Neural progenitor cell (in vitro differentiated cells): ENCODE measurements at places on chromosomes 2 and 18. TPM values are rescaled to one million over a fixed set of nuclear protein-coding genes. Genes with fewer than 3 reads are reported as not detected.

KIF5C gene
- 53.0 and 63.1 TPM in 2 replicates for total RNA-seq

PLEKHH2 gene
- 7.9 and 11.2 TPM in 2 replicates for total RNA-seq

FAP gene
- not detected in 2 replicates for total RNA-seq

GAL3ST2 gene
- total RNA-seq: 0.09 TPM in 1 of 2 replicates, not detected in the other

TUBA3E gene
- not detected in 2 replicates for total RNA-seq

EMILIN1 gene
- 0.15 and 5.1 TPM in 2 replicates for total RNA-seq

CCDC148 gene
- 4.2 and 9.3 TPM in 2 replicates for total RNA-seq

M1AP gene
- total RNA-seq: 0.75 and 3.7 TPM in 2 replicates

IL36G gene
- 0.59 and 1.3 TPM in 2 replicates for total RNA-seq

ALPP gene
- total RNA-seq: not detected in 2 replicates

TSPYL6 gene
- total RNA-seq: not detected in 2 replicates

UGT1A3 gene
- not detected in 2 replicates for total RNA-seq

DNA sequence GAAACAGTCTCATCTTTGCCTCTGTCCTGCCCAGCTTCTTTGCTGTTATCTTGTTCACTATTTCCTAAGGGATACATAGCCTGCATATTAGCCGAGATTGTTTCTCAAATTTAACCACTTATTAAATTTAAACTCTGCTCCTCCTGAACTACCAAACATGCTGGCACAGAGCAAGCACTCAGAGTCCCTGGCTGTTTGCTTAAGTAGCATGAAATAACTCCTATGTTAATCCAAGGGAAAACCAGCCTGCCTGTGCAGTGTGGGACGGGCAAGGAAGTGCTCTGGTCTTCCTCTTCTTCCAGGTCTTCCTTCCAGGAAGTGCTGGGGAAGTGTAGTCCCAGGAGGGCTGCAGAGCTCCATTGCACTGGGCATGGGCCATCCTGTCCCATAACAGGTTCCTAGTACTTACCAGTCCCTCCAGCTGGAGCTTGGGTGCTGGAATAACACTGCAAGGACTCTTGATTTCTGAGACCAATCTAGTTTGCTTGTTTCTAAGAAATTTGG lies 95.9 kb upstream of the IL1R2 start:
- no peak for DNase-seq
- no peaks in the 10 kb centered on the region for H3K27me3 ChIP-seq
- no peak overlapping the region for H3K27ac ChIP-seq

DNA sequence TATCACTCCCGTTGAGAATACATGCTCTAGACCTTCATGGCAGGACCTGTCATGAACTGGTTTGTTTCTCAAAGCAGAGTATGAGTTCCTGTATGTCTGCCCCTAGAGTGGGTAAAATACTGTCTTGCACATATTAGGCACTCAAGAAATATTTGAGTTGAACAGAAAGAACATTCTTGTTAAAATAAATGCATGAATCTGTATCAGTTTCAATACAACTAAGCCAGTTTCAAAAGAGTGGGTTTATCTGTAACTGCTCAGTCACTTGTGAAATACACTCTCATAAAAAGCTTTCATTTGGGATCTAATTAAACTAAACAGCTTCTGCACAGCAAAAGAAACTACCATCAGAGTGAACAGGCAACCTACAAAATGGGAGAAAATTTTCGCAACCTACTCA lies 69.2 kb downstream of the RFTN2 start:
- H3K4me1 ChIP-seq: no peaks in the 10 kb centered on the region
- H3K27me3 ChIP-seq: no peaks in the 10 kb centered on the region
- no peak for DNase-seq
- H3K4me3 ChIP-seq: no peak overlapping the region
- no peak overlapping the region for H3K27ac ChIP-seq
- no peaks in the 10 kb centered on the region for H3K36me3 ChIP-seq

- no peaks in the 10 kb centered on the region for H3K36me3 ChIP-seq
- H3K27ac ChIP-seq: no peak overlapping the region
- no peaks in the 10 kb centered on the region for H3K27me3 ChIP-seq
Measured at GRCh38 chr18:78699499-78699898, 280.1 kb upstream of the SALL3 start.

DNA sequence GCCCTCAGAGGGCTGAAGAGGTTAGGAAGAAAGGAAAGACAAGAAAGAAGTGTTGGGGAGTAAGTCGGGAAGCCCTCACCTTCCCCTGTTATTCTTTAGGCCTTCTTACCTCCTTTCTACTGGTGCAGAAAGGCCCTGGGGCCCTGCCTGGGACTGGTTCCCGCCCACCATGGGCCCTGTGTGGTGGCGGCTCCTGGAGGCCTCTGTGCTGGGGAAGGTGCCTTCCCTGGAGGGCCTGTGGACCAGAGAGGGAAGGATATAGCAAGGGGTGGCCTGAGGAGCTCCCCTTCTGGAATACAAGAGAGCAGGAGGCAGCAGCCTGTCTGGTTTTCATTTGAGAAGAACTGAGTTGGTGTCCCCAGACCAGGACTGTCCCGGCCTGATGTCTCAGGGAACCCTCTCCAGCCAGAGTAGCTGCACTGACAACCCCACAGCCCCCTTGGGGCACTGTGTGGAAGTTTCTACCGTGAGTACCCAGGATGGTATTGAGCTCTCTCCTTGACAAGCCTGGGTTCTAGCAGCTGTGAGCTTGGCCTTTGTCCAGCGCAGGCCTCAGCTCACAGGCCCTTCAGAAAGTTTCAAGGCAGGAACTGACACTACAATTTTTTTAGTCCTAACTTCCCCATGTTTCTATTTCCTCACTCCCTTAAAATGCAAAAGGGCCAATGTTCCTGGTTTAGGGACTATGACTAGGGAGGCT lies 47.1 kb downstream of the EFR3B start:
- peak; percentile 17 for DNase-seq
- no peak overlapping the region for H3K4me3 ChIP-seq
- peaks cover 36% of the 10 kb centered on the region for H3K4me1 ChIP-seq
- H3K27ac ChIP-seq: peak overlapping the region; percentile 75
- H3K27me3 ChIP-seq: no peaks in the 10 kb centered on the region

DNA sequence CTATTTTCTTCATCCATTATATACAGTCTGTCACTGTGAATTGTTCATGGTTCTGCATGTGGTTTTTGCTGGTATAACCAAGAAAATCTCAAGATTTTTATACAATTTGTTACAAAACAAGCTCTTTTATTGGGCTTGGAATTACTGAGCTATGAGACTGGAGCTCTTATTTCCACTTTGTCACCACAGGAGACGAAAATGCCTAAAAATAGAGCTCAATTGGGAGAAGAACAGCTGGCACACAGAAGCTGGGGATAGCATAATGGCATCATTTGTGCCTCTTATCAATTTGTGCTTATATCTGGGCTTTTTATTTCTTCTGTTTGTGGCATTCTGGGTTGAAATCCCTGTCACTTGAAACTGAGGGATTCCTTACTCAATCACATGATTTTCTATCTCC lies 219.1 kb downstream of the CALCRL start:
- H3K36me3 ChIP-seq: no peaks in the 10 kb centered on the region
- no peak overlapping the region for H3K27ac ChIP-seq
- H3K4me3 ChIP-seq: no peak overlapping the region
- no peaks in the 10 kb centered on the region for H3K4me1 ChIP-seq

DNA sequence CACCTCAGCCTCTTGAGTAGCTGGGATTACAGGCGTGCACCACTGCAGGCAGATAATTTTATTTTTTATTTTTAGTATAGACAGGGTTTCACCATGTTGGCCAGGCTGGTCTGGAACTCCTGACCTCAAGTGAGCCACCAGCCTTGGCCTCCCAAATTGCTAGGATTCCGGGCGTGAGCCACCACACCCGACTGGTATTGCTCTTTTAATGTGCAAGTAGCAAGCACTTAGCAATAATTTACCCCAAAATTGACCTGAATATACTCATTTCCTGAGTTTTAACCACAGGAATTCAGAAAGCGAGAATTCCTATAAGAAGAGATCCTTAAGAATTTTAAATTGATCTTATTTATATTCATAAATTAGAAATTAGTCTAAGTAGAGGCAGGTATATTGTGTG lies 169.1 kb downstream of the CDH2 start:
- no peak for DNase-seq
- no peak overlapping the region for H3K4me3 ChIP-seq
- peaks cover 16% of the 10 kb centered on the region for H3K4me1 ChIP-seq

DNA sequence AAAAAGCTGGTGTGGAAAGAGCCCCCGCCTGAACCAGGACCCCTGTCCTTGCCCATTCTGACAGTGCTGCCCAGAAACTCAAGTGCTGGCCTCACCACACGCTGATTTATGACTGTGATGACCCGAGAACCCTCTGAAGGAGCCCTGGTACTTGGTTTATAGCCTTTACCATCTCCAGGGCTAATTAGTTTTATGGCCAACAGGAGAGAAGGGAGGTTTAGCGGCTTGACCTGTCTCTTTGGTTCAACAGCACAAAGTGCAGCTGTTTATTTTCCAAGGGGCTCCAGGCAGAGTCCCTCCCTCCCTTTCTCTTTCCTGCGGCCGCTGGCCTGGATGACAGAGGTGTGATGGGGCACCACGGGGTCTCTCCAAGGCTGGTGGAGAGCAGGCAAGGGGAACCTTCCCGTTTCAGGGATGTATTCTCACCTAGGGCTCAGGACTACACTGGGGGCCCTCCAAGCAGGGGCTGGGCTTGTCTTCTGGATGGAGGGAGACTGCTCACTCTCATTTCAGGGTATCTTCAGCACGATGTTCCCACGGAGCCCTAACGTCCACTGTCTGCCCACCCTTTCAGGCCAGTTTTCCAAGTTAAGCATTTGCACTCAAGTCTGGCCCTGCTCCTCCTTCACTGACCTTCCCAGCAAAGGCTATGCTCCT lies 174.2 kb upstream of the GLI2 start:
- no peaks in the 10 kb centered on the region for H3K36me3 ChIP-seq
- H3K4me3 ChIP-seq: no peak overlapping the region
- no peak overlapping the region for H3K27ac ChIP-seq

- DNase-seq: peak; percentile 60
- no peak overlapping the region for H3K4me3 ChIP-seq
- H3K27ac ChIP-seq: no peak overlapping the region
- no peaks in the 10 kb centered on the region for H3K36me3 ChIP-seq
- no peaks in the 10 kb centered on the region for H3K4me1 ChIP-seq
- H3K27me3 ChIP-seq: no peaks in the 10 kb centered on the region
Measured at GRCh38 chr2:48601349-48601748, 16.3 kb upstream of the GTF2A1L start.

- H3K27me3 ChIP-seq: peaks cover 100% of the 10 kb centered on the region
- H3K27ac ChIP-seq: no peak overlapping the region
- H3K4me3 ChIP-seq: no peak overlapping the region
Measured at GRCh38 chr2:176138923-176139660, 9.6 kb downstream of the HOXD8 start.

DNA sequence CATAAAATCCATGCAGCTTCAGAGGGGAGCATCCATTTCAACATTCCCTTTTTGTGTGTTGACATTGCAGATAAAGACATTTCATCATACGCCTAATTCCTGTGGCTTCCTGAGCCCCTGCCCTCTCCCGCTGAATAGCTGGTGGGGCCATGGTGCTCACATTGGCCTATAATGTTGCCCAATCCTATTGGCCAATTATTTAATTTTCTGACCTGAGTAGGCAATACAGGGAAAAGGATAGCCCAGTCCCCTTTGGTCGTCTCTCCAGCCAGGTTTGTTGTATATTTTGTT lies 163.8 kb upstream of the MYCN start:
- H3K4me3 ChIP-seq: no peak overlapping the region
- no peak overlapping the region for H3K27ac ChIP-seq
- no peak for DNase-seq
- no peaks in the 10 kb centered on the region for H3K36me3 ChIP-seq

DNA sequence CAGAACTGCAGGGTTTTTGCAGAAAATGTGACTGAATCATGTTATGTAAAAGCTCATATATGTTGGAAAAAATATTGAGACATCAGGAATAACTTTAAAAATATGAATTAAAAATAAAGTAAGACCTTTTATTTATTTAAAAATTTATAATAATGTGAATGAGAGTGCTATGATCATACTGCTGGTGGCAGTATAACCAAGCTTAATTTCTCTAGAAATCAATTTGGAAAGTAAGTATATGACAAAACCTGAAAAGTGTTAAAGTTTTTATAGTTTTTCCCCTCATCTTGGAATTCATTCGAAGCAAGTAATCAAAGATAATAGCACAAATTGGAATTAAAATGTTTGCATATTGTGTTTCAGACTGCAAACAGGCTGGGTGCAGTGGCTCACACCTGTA lies 7.5 kb downstream of the SLC39A10 start:
- no peaks in the 10 kb centered on the region for H3K27me3 ChIP-seq
- no peak for DNase-seq
- no peaks in the 10 kb centered on the region for H3K36me3 ChIP-seq
- H3K27ac ChIP-seq: no peak overlapping the region

DNA sequence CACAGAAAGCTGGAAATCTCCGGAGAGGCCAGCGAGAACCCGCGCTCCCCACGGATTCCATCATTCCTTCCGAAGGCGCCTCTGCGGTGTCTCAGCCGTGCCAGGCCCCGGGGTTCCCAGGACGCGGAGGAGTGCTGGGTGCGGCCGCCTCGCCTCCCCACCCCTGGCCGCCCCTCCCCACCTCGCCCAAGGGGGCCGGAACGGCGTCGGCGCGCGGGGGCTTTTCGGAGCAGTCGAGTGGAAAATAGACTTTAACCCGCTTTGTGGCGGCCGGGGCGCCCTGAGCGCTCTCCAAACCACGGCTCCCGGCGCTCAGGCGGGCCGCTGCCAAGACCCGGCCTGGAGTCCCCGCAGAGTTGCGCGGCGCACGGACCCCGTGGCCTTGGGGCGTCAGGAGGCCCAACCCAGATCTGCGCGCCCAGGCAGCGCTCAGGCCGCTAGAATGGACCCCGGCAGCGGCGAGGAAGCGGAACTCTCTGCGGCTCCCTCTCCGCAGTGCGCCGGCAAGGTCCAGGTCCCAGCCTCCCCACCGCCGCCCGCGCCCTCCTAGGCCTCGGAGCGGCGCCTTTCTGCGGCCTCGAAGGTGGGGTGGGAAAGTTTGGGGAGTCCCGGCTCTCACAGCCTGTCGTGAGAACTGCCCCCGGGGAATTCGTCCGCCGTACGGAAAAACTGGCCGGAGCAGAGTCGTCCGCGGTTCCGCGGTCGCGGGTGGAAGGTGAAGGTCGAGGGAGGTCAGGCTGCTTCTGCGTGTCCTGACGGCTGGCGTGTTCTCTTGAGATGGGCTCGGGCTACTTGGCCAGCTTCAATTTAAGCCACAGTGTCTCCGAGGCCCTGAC lies 1.2 kb upstream of the EMX1 start:
- peaks cover 51% of the 10 kb centered on the region for H3K4me1 ChIP-seq
- H3K36me3 ChIP-seq: no peaks in the 10 kb centered on the region
- DNase-seq: peak; percentile 94
- H3K4me3 ChIP-seq: peak overlapping the region; percentile 44
- peaks cover 100% of the 10 kb centered on the region for H3K27me3 ChIP-seq

DNA sequence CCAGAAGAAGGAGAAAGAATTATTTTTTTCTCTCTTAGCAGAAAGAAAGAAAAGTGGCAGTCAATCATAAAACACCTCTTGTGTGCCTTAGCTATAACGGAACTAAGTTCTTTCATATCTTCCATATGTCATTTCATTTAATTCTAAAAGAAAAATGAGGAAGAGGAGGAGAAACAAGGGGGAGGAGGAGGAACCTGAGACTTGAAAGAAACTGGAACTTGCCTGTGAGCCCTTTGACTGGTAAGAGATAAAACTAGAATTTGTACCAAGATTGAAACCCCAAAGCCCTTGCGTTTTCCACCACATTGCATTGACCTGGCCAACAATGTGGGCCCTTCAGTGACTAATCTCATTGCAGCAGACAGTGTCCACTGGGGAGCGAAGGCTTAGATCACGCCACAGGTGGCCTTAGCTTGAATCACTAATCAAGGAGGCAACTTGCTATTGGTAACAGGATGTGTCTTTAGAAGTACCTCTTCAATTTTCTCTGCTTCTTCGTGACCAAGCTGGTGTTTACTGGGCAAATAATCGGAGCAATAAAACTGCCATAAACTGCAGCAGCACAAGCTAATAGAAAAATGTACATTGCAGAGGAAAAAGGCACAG lies 307.9 kb downstream of the CLIP4 start:
- DNase-seq: peak; percentile 48
- no peaks in the 10 kb centered on the region for H3K27me3 ChIP-seq
- H3K4me3 ChIP-seq: no peak overlapping the region
- no peak overlapping the region for H3K27ac ChIP-seq
